ENCODE measurements at places on chromosomes 13 and 19.

GRCh38 chr13:71252184-71252704 is 614.8 kb downstream of the DACH1 start:
- DNase-seq: peak; percentile 29

GRCh38 chr13:41751277-41751676 is 209.6 kb downstream of the VWA8 start:
- DNase-seq: no peak

DNA sequence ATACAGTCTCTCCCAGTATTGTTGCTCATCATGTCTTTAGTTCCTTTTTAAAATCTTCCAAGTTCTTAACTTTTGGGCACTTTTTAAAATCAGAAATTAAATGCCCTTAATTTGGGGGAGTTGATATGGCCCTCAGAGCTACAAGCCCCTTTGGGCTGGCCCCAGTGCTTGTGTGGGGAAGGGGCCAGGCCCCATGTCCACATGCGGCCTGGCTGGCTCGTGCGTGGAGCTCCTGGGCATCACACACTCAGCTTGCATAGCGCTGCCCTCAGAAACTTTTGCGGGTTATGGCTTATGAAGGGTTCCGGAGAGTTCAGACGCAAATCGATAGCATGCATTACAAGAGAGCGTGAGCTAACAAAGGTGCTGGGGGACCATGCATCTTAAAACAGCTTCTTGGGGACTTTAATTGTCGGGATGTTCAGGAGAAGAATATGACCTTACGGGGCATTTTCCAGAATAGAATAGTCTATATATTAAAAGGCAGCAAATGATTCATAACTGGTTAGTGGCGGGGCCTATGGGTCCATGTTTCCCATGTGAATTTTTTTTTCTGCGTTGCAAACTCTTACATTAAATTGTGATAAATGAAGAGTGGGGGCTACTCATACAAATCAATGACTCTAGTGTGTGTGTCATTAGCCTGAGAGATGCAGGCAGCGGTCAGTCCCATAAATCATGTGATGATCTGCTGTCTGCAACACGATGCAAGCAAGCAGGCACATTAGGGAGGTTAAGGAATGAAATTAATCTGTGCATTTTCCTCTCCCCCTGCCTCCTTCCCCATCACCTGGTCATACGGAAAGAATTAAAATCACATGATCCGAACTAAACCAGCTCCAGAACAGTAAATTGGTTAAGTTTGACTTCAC is 185.8 kb upstream of the TSHZ3 start:
- no peak for DNase-seq

GRCh38 chr19:49672131-49672919 is 4.7 kb upstream of the PRMT1 start:
- peak; percentile 74 for DNase-seq

GRCh38 chr19:4302243-4302640 is at the start of gene TMIGD2:
TMIGD2 (minus strand) TSS chr19:4302389; CDS start chr19:4302385, 4 bp downstream.
- no peak for DNase-seq

GRCh38 chr13:75415694-75416093 is 66.3 kb downstream of the TBC1D4 start:
- DNase-seq: peak; percentile 87

- DNase-seq: no peak
These were observed 55.8 kb downstream of the AKAP11 start for GRCh38 chr13:42327725-42328124.

DNA sequence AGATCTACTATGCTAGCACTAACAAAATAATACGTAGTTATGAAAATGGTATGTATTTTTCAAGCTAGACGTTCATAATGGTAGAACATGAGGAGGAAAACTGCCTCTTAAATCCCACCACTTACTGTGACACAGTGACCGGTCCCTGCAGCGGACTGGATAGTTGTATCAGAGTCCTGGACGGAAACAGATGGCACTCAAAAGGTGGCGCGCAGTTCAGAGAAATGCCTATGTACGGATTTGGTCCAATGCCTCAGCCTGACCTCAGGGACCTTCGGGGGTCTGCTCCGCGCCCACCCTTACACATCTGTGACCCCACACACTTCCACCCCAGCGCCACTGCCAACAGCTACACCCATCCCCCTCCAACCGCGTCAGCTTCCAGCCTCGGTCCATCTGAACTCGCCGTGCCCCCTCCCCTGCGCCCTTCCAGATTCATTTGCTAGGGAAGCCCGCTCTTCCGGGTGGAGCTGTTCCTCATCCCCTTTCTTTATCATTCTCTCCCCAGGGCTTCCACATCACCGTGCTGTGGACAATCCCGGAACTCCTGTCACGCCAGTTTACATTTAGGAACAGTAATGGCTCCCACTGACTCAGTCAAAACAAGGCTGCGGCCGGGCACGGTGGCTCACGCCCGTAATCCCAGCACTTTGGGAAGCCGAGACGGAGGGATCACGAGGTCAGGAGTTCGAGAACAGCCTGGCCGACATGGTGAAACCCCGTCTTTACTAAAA is 792 bp upstream of the LENG8 start:
- peak; percentile 67 for DNase-seq

DNA sequence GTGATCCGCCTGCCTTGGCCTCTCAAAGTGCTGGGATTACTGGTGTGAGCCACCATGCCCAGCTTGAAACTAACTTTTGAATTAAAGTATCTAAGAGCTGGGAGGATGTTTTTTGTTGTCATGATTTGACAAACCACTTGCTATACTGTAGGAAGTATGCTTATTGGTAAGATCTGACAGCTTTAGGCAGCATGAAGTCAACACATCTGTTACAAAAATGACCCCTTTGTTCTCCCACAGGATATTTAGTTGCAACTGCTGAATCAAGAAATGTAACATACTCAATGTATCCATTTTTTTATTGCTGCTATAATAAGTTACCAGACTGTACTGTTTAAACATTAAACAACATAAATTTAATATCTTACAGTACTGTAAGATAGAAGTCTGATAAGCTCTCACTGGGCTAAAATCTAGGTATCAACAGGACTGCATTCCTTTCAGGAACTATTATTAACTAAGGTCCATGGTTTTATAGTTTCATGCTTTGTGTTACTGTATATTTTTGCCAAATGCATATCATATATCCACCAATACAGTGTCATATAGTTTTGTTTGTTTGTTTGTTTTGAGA is 22.8 kb upstream of the LRP3 start:
- DNase-seq: no peak

GRCh38 chr19:2039089-2039958 is 11.7 kb downstream of the MKNK2 start:
- no peak for DNase-seq
